ENCODE measurements at places on chromosomes 2 and 18. TPM values are rescaled to one million over a fixed set of nuclear protein-coding genes. Genes with fewer than 3 reads are reported as not detected.

Gene NEU2
- not detected for total RNA-seq

Gene MARCHF4
- total RNA-seq = 0.72 TPM

Gene PPP1R1C
- 8.6 TPM for total RNA-seq

Gene HTR2B
- total RNA-seq = not detected

Gene VWC2L
- total RNA-seq = not detected

Measured in hair follicular keratinocyte (primary cell).